Esophagus muscularis mucosa (tissue), 4 donors: ENCODE measurements at places on chromosomes 2 and 18.

- H3K4me1 ChIP-seq, result peaks cover 54% of the 10 kb centered on the region
- H3K27me3 ChIP-seq, result no peaks in the 10 kb centered on the region
- H3K27ac ChIP-seq, result peak overlapping the region; percentile 63
- H3K4me3 ChIP-seq, result no peak overlapping the region
- no peaks in the 10 kb centered on the region for H3K36me3 ChIP-seq
- peak; percentile 66 for DNase-seq
Measured at GRCh38 chr2:203681978-203682377, 24.5 kb upstream of the CD28 start.

- no peaks in the 10 kb centered on the region for H3K36me3 ChIP-seq
- no peak overlapping the region for H3K4me3 ChIP-seq
- DNase-seq, result no peak
- H3K4me1 ChIP-seq, result no peaks in the 10 kb centered on the region
- H3K27ac ChIP-seq, result no peak overlapping the region
- no peaks in the 10 kb centered on the region for H3K27me3 ChIP-seq
Measured at GRCh38 chr2:54348646-54349045, 92.6 kb upstream of the TSPYL6 start.

DNA sequence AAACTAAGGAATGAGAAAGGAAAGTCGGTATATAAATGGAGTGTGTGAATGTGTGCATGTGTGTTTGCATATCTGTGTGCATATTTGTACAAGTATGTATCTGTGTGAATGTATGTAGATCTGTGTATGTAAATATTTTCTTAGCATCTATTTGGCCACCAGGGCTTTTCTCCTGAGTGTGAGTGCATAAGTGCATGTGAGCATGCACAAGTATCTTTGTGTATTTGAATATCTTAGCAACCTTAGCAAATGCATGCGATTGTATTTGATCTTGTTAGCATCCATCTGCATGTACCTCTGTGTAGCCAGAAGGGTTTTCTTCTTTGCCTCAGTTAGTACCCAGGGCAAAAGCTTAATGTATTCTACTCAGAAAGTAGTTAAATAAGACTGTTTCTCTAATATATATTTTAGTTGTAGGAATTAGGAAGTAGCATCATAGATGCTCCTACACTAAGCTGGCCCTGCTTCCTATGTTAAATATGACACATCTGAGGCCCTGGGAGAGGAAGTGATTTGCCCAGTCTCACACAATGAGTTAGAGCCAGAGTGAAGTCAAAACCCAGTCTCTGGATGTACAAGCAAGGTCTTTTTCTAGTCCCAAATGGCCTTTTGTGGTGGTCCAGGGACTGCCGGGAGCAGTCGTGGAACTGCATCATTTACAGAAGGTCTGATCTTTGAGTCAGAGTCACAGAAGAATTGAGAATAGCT, 9.2 kb downstream of the FKBP1B start:
- no peak overlapping the region for H3K27ac ChIP-seq
- H3K4me3 ChIP-seq, result no peak overlapping the region
- H3K36me3 ChIP-seq, result no peaks in the 10 kb centered on the region
- no peaks in the 10 kb centered on the region for H3K27me3 ChIP-seq
- no peaks in the 10 kb centered on the region for H3K4me1 ChIP-seq
- no peak for DNase-seq

DNA sequence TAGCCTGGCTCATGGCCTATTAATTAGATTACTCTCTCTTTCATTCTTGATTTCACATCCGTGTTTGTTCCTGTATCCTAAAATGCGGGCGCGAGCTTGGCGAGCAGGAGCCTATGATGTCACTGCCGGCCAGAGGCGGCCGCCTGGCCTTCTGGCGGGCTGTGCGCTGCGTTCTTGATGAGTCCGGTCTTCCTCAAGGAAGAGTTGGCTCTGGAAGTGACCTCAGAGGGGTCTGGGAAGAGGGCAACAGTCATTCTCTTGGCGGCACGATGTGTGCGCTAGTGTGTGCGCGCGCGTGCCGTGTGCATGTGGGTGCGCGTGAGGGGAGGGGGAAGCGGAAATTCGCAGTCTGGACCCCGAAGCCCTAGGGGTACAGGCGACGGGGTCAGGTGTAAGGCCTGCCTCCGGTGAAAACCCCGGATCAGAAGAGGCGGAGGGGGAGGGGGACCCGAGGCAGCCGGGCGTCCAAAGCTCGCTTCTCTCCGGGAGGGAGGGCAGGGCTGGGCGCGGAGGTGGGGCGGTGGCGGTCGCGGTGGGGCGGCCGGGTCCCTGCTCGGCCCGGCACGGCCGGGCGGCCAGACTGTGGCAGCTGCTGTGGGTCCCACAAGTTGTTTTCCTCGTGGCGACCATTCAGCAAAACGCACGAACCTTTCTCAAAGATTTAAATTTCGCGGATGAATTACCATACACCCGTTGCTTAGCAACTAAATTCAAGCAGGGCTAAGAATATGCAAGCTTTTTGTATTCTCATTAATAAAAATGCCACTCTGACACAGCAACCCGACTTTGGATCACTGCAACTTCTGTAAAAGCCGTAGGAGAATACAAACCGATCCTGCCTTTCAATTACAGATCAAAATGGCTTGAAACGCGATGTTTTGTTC, 8.4 kb downstream of the POU3F3 start:
- no peak overlapping the region for H3K27ac ChIP-seq
- peaks cover 80% of the 10 kb centered on the region for H3K27me3 ChIP-seq
- no peaks in the 10 kb centered on the region for H3K36me3 ChIP-seq

DNA sequence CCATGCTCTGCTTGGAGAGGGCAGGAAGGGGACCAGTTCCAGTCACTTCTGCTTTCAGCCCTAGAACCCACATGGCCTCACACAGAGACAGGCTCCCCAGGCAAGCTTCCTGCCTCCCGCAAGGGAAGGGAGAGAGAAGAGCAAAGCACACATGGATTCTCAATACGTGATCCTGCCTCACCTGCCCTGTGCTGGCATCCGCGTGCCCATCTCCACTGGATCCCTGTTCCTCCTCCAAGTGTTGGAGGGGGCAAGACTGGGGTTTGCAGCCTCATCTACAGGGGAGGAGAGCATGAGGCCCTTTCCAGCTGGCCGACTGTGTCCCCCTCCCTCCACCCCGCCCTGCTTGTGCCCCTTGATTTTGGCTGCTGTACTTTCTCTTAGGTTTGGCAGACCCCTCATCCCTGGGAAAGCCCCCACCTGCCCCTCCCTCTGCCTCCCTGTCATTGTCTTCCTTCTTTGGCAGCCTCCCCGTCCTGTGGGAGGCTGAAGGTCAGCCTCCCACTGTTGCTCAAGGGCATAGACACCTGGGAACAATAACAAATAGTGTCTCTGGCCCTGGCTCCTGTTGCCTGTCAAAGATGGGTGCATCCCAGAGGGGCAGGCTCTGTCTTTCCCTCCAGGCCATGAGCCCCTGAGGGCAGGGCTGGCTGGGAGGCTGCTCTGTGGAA, 22.7 kb downstream of the KCNF1 start:
- H3K4me1 ChIP-seq, result no peaks in the 10 kb centered on the region
- DNase-seq, result no peak
- H3K27me3 ChIP-seq, result no peaks in the 10 kb centered on the region
- peaks cover 3% of the 10 kb centered on the region for H3K36me3 ChIP-seq
- no peak overlapping the region for H3K4me3 ChIP-seq

DNA sequence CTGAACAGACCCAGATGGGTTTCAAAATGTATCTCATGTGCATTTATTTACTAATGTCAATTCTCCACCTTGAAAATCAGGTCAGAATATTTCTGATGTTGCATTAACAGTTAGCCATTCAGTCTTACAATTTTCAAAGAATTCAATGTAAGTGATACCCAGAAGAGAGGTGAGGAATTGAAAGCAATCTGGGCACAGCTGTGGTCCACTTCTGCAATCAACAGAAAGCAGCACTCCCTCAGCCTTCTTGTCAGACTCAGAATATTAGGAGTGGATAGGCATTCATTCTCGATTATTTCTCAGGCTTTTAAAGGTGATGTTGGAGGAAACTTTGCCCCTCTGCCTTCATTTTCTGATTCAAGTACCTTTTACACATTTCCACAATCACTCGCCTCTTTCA, 15.7 kb downstream of the CCL20 start:
- no peak overlapping the region for H3K27ac ChIP-seq
- H3K4me1 ChIP-seq, result no peaks in the 10 kb centered on the region
- no peaks in the 10 kb centered on the region for H3K36me3 ChIP-seq
- H3K4me3 ChIP-seq, result no peak overlapping the region

DNA sequence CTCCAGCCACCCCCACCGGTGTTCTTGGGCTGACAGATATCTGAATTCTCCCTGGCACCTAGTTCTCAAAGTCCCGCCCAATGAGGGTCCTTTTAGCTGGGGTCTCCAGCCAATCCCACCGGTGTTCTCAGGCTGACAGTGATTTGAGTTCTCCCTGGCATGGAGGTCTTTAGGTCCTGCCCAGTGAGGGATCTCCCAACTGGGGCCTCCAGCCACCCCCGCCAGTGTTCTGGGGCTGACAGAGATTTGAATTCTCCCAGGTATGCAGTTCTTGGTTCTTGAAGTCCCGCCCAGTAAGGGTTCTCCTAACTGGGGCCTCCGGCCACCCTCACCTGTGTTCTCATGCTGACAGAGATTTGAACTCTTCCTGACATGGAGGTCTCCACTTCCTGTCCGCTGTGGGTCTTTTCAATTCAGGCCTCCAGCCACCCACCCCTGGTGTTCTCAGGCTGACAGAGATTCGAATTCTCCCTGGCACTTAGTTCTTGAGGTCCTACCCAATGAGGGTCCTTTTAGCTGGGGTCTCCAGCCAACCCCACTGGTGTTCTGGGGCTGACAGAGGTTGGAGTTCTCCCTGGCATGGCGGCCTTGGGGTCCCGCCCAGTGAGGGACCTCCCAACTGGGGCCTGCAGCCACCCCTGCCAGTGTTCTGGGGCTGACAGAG, 154.6 kb downstream of the ANKRD36 start:
- no peaks in the 10 kb centered on the region for H3K36me3 ChIP-seq

DNA sequence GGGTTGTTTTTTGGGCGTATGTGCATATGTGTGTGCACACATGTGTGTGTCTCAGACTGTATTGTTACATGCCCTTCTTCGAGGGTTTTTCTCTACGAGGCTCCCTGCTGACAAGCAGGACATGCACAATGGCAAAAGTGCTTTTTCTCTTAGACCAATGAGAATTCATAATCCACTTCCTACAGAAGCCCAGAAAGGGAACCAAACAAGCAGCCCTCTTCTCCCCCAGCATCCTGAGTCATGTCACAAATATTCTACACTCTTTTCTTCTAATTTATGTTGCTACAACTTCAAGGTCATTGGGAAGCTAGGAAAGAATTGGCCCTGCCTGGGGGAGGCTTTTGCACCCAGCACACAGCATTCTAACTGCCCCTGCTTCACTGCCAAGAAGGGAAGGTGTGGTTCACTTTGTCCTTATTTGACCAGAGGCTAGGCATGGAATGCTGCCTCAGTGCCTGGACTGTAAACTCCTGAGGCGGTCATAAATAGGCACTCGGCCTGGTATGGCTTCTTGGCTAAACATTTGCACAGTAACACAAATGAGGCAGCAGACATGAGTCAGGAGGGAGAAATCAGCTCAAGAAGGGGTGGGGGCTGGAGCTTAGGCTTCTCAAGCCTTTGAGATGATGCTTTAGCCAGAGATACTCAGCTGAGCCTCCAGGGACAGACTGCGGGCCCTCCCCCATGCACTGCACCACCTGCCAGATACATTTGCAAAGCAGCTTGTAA, 92.7 kb upstream of the KLF7 start:
- DNase-seq, result peak; percentile 94
- H3K36me3 ChIP-seq, result no peaks in the 10 kb centered on the region
- H3K4me1 ChIP-seq, result peaks cover 69% of the 10 kb centered on the region
- H3K27me3 ChIP-seq, result no peaks in the 10 kb centered on the region
- H3K4me3 ChIP-seq, result no peak overlapping the region

DNA sequence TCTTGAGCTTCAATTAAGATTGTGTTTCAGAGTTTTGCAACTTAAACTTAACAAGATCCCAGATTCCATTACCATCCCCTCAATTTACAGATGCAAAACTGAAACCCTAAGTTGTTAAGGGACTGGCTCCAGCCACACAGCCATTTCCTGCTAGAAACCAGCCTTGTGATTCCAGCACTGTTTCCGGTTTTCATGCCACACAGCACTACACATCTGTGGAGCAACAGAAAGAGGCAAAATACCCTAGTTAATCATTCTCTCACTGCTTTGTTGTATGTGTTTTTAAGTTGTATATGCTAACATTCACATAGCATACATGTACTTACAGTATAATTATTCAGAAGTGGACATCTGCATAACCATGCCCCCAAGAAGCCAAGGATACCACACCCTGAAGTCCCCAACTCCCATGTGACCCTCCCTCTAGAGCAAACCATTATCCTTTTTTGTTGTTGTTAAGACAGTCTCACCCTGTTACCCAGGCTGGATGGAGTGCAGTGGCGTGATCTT, 87.4 kb downstream of the MYO5B start:
- no peaks in the 10 kb centered on the region for H3K36me3 ChIP-seq
- no peak for DNase-seq
- H3K27ac ChIP-seq, result no peak overlapping the region
- no peaks in the 10 kb centered on the region for H3K4me1 ChIP-seq

DNA sequence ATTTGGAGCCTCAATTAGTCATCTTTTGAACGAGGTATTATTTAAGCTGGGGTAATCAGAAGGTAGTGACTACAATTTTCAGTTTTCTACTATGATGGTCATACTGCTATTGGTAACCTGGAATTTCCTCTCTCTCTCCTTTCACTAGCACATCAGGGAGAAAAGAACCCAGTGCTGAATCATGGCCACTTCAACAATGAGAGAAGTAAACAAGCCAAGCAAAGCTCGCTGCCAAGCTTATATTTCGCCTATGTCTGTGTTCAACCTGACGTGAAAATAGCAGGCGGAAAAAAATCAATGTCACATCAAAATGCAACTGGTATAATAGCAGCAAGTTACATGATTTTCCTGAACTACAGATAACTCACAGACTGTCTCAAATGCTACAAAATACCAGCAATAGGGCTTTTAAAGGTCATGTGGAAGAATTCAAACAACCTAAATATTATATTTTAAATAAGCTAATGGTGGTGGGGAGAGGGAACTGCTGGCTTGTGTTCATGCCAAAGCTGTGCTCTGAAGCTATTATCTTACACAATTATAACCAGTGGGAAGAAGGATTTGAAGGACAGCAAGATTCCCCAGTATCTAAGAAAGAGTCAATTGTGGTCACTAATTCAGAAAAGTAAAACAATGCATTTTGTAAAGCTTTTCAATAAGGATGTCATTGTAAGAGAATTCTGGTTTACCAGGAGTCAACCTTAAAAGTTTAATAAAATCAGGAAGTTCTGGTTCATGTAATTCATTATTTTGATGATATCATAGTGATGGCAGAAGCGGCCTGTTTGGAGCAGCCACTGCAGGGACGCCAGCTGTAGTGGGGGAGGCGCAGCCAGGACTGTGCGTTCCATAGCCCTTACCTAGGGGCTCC, 38.0 kb downstream of the RNF152 start:
- H3K36me3 ChIP-seq, result no peaks in the 10 kb centered on the region
- H3K4me1 ChIP-seq, result peaks cover 11% of the 10 kb centered on the region
- no peaks in the 10 kb centered on the region for H3K27me3 ChIP-seq
- no peak overlapping the region for H3K27ac ChIP-seq
- no peak for DNase-seq

GRCh38 chr18:8063733-8064132, 496.6 kb downstream of the PTPRM start:
- no peak overlapping the region for H3K27ac ChIP-seq
- H3K4me1 ChIP-seq, result no peaks in the 10 kb centered on the region
- no peak overlapping the region for H3K4me3 ChIP-seq
- no peak for DNase-seq

GRCh38 chr18:58305792-58306191, 261.8 kb downstream of the NEDD4L start:
- no peak overlapping the region for H3K27ac ChIP-seq
- H3K4me3 ChIP-seq, result no peak overlapping the region
- no peaks in the 10 kb centered on the region for H3K36me3 ChIP-seq
- H3K27me3 ChIP-seq, result no peaks in the 10 kb centered on the region
- no peak for DNase-seq

GRCh38 chr2:191245869-191246531, 796 bp downstream of the MYO1B start:
- H3K4me1 ChIP-seq, result peaks cover 37% of the 10 kb centered on the region
- no peak for DNase-seq
- peak overlapping the region; percentile 70 for H3K27ac ChIP-seq
- no peaks in the 10 kb centered on the region for H3K27me3 ChIP-seq
